ENCODE measurements at places on chromosomes 1 and 21.

- no peak for DNase-seq
Observed at GRCh38 chr1:235286667-235287066, 41.3 kb downstream of the ARID4B start.

GRCh38 chr1:243582326-243582725 lies 267.7 kb downstream of the AKT3 start:
- DNase-seq = no peak

DNA sequence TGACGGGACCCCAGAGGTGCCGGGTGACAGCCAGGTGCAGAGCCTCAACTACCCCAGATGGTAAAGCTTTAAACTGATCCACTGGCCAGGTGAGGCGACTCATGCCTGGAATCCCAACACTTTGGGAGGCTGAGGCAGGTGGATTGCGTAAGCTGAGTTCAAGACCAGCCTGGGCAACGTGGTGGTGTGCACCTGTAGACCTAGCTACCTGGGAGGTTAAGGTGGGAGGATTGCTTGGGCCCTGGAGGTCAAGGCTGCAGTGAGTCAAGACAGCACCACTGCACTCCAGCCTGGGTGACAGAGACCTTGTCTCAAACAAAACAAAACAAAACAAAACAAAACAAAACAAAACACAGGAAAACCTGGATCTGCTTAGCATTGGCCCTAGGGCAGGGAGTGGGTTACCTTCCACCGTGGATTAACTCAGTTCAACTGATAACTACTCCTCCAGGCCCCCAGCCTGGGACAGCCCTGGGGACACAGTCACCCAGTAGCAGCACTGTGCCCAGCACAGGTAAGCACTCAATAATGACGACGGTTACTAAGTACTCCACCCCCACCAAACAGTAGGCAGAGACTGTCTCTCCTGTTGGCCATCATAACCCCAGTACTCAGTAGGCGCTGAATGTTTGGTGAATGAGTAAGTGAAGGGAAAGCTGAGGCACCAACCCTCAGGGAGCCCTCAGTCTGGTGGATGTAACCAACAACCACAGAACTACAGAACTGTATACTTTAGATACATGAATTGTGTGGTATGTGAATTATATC lies 21.6 kb downstream of the SLC66A1 start:
- DNase-seq = peak; percentile 8

GRCh38 chr1:110673197-110673701 lies 1.5 kb downstream of the KCNA3 start:
- no peak for DNase-seq

GRCh38 chr1:149888247-149888998 lies 10.9 kb upstream of the BOLA1 start:
- DNase-seq = peak; percentile 90

DNA sequence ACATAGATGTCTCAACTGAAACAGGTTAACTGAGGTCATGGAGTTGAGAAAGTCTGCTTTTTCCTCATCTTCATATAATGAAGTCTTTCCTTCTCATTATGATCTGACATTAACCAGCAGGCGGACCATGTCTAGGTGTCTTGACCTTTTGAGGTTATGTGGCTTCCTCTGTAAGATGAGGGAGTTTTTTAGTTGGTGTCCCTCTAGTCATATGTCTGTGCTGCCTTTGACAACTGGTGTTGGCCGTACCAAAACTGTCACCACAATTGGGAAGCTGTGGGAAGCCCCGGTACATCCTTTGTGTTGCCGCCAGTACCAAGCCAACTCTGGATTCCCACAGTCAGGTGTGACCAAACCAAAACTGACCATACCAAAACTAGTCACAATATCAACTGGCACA lies 105.1 kb downstream of the PBX1 start:
- no peak for DNase-seq

DNA sequence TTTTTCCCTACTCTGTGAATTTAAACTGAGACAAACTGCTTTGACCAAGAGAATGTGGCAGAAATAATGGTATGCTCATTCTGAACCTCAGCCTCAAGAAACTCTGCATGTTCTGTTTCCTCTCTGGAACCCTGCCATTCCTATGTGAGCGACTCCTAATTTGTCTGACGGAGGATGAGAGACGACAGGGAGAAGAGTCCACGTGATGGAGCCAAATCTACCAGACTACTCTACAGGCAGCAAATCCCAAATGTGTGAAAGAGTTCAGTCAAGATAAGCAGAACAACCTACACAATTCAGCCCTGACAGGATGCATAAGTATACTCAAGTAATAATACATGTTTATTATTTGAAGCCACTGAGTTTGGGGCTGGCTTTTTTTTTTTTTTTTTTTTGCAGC lies 153.5 kb downstream of the DPYD start:
- DNase-seq = no peak

Measured in SW 1271 (cell line).